ENCODE measurements at places on chromosomes 16 and 17.

DNA sequence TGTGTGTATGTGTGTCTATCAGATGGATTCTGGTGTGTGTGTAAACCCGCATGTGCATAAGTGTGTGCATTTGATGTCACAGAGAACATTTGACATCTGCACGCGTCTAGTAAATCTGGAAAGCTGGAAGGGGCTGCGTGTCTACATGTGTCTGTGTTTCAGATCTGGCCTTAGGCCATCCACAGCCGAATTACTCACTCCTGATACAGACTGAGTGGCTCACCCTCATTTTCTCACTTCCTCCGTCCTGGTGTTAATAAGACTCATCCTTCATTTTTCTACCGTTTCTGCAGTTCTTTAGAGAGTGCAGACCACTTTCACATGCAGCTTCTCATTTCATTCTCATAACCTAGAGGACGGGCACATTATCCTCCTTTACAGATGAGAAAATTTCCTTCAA is 491.6 kb downstream of the CDH13 start:
- peak; percentile 86 for DNase-seq

DNA sequence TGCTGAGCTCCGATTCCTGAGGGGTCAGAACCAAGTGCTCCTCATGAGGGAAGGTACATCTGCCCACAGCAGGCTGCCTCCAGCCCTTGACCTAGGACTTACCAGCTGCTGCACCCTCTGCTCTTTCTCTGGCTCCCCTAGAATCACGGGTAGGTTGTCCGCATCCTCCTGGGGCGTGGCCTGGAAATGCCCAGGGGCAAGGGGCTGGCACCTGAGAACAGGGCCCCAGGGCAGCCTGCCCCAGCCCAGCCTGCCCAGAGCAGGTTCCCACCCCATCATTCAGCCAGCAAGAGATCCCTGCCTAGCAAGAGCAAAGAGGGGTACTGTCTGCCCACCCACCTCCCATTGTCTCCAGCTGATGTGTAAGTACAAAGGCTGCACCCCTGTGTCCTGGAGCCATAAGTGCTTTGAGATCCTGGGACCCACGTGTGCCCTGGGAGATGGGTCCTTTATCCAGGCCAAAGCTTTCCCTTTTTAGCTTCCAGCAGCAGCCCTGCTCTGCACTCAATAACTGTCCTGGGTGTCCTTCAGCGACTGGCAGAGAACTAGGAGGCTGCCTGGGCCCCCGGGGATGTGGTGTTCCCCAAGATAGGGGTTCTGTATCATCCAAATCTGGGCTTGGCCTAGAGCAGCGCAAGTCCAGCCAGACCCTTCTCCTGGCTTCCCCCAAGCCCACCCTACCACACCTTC is 5.1 kb downstream of the TSPOAP1 start:
- no peak for DNase-seq

GRCh38 chr16:54870151-54870550 is 60.5 kb upstream of the IRX5 start:
- no peak for DNase-seq

GRCh38 chr17:79781736-79782575 is 4.0 kb downstream of the CBX2 start:
- DNase-seq = no peak

- peak; percentile 65 for DNase-seq
Measured at GRCh38 chr17:31074772-31075555, 19.8 kb upstream of the NF1 start.

DNA sequence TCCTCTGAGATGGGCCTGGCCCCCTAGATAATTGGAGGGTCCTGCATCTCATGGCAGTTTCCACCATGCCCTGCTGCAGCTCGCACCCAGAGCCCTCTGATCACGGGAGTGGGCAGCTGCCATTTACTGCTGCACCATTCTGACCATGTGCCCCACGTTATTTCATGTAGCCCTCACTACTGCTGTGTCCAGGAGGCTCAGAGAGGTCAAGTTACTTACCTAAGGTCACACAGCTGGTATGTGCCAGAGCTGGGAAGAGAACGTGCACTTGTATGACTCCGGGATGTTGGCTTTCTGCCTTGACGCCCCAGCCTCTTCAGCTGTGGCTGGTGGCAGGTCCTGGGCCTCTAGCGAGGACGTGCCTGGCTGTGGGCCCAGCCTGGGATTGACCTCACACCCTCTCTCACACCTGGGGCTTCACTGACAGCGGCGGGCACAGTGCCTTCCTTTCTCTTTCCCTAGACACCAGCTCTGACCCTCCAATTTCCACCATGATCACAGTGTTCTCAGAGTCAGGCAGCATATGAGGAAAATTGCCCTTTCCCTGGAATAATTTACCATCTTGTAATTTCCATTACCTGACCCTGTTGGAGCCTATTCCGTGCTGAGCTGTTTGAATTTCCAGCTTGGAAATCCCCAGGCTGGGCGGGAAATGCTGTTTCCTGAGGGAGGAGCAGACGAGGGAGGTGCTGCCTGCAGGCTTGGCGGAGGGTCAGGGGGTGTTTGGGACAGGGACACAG is 18.5 kb upstream of the DOC2B start:
- DNase-seq = no peak

- no peak for DNase-seq
Measured at GRCh38 chr17:5823219-5823618, 238.9 kb upstream of the NLRP1 start.

- DNase-seq = no peak
Measured at GRCh38 chr17:18270046-18270931, 9.8 kb downstream of the MIEF2 start.

GRCh38 chr16:82459580-82460256 is 167.1 kb upstream of the CDH13 start:
- DNase-seq = no peak

DNA sequence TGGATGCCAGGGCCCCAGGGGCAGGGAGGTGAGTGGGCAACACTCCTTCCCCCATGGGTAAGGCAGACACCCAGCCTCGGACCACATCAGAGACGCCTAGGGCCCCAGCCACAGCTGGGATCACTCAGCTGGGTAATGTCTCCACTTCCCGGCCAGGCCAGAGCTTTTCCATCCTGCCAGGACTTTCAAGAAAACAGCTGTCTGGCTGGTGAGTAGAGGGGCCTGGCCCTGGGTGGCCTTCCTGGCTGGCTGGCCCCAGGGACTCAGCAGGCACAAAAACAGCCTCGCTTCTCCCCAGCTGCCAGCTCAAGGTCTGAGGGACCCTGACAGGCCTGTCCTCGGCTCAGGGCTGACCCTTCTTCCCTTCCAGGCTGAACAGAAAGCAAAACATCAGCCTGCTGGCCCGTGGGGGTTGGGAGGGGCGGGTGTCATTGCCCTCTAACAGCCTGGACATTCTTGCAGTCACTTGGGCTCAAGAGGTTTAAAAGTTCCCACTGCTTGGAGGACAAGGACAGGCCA is 45.3 kb upstream of the JPH3 start:
- peak; percentile 46 for DNase-seq

All from GM23248 (cell line).